ENCODE measurements at places on chromosomes 1 and 21. TPM values are rescaled to one million over a fixed set of nuclear protein-coding genes. Genes with fewer than 3 reads are reported as not detected.
A peak's percentile ranks its signal among the peaks of the same experiment; 100 is the strongest.

DNA sequence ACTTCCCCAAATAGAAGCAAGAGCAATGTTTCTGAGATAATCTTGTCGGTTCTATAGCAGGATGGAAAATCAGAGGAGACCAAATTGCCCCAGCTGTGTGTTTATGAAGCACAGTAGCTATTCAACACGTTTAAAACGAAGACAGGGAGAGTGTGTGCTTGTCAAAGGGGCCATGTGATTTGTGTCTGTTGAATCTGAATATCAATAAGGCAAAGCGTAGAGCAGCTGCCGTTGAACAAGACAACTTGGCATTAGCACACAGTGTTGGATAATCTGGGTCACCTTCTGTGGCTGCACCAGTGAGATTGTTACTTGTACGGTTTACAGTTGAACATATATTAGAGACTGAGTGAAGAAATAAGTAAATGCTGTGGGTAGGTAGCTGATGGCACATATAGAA lies 1.0 kb downstream of the CRB1 start:
- peak; percentile 6 for DNase-seq

DNA sequence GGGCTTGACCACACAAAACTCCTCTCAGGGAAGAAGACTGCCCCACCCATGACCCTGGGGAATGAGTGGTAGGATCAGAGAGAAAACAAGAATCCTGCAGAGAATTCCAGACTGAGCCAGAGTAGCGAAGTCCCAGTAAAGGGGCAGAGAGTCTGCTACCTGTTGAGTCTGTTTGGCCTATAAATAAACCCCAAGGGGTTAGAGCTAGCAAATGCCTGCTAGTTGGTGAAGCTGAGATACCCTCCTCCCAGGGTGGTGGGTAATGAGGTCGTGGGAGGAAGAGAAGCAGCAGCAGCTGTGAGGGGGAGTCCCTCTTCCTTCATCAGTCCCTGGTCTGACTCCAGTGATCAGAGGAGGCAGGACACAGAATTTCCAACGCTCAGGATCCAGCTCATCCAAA lies 2.5 kb downstream of the TRAF3IP3 start:
- no peak for DNase-seq

DNA sequence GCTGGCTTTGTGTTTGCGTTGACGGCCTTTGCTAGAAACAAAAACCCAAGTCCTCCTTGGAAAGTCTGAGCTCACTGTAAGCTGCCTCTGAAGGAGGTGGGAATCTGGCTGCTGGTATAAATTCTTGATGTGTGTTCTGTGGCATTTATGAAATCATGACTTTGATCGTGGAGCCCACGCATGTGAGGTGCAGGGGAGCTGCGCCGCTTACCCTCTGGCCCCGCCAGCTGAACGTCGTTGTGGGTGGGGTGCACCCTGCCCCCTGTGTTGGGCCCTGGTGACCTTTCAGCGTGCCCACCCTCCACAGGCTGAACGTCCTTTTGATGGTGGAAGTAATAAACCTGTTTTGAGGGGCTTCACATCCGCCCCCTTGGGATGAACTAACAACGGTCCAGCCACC lies 21.2 kb upstream of the DIP2A start:
- DNase-seq = no peak

DNA sequence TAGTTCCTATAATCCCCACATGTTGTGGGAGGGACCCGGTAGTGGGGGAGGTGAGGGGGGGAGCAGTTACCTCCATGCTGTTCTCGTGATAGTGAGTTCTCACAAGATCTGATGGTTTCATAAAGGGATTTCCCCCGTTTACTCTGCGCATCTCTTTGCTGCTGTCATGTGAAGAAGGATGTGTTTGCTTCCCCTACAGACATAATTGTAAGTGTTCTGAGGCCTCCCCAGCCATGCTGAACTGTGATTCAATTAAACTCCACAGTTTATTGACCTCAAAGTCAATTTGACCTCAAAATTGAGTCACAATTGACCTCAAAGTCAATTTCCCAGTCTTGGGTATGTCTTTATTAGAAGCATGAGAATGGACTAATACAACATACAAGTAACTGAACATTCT lies 19.7 kb downstream of the DPH5 start:
- no peak for DNase-seq

- peak; percentile 44 for DNase-seq
Measured at GRCh38 chr1:43405219-43405875, 15.6 kb downstream of the SZT2 start.

SELP gene
- not detected for total RNA-seq

SPRR1B gene
- not detected for total RNA-seq

All from cardiac muscle cell (in vitro differentiated cells and primary cell).